ENCODE measurements at places on chromosomes 16 and 17.

- no peak for DNase-seq
These were observed 19.8 kb downstream of the ZNF385C start for GRCh38 chr17:42078396-42079043.

- DNase-seq: no peak
These were observed 397.0 kb upstream of the CCL2 start for GRCh38 chr17:33858121-33858520.

- DNase-seq: no peak
These were observed 211.9 kb upstream of the HS3ST3A1 start for GRCh38 chr17:13813347-13814240.

DNA sequence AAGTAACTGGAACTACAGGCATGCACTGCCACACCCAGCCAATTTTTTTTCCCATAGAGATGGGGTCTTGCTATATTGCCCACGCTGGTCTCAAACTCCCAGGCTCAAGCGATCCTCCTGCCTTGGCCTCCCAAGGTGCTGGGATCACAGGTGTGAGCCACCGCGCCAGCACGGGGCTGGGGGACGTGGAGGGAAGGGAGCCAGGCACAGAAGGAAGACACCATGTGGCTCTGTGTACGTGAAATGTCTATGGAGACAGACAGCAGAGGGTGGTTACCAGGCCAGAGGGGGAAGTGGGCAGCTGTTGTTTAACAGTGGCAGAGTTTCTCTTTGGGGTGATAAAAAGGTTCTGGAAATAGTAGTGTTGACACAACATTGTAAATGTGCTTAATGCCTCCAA lies 4.6 kb upstream of the PIEZO1 start:
- peak; percentile 28 for DNase-seq

DNA sequence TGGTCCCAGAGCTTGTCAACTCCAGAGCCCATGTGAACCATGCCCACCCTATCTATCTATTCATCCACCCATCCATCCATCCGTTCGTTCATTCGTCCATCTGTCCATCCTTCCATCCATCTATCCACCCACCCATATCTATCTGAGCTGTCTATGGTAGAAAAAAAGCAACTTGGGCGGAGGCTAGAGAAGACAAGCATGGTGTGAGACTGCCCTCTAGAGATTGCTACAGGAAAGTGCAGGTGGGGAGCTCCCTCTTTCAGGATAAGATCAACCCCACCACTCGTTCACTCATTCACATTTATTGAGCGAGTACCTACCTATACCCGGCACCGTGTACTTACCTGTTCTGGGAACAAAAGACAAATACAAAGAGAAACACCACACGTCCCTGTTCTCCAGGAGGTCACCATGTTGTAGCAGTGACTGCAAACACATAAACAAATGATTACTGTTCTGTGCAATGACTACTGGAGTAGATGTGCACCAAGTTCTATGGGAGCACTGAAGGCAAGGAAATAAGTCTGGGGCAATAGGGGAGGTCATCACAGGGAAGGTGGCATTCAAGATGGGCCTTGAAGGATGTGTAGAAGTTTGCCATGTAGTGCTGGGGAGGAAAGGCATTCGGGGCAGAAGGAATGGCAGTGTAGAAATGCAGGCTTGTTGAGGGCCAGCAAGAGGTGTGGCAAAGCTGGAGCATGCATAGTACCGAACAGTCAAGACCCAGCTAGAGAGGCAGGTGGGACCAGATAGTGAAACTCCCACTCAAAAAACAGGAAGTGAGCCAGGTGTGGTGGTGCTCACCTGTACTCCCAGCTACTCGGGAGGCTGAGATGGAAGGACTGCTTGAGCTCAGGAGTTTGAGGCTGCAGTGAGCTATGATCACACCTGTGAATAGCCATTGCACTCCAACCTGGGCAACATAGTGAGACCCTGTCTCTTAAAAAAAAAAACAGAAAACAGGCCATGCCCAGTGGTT lies 13.4 kb upstream of the ATP5MC1 start:
- DNase-seq: peak; percentile 51

DNA sequence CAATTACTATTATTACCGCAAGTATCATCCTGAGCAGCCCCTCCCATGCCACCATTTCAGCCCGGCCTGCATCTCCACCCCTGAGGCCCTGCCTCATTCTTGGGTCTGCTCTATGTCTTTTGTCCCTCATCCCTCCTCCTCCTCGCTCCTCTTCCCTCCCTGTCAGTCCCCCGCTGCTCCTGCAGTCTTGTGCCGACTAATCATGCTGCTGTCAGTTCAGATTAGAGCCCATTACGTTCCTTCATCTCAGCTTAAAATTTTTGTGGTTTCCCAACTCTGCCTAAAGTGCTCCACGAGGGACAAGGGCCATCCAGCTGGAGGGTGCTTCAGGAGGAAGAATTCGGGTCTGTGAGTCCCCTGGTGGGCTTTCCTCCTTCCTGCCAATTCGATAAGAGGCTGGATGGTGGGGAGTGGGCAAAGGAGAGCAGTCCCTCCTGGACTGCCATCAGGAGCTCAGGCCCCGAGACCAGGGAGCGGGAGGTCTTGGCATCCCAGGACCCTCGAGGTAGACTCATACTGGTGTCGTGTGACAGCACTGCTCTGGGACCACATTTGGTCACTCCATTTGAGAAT lies 32.9 kb upstream of the GOSR2 start:
- DNase-seq: no peak
